ENCODE measurements at places on chromosomes 5 and 9.

GRCh38 chr5:61467766-61468482 is 135.9 kb downstream of the ZSWIM6 start:
- DNase-seq = no peak

DNA sequence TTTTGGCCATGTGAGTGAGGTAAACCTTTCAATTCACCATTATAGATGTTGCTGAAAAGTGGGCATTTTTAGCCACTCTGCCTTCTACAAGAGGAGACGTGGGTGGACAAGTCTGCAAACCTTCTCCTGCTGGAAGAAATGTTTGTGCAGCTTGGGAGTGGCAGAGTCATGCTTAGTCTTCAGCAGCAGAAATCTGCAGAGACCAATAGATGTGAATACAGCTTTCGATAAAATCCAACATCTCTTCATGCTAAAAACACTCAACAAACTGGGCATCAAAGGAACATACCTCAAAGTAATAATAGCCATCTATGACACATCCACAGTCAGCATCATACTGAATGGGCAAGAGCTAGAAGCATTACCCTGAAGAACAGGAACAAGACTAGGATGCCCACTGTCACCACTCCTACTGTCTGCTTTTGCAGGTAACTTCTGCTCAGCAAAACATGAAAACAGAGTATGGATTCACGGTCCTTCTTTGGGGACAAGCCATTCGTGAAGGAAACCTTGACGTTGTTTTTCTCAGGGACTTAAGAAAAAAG is 91.3 kb downstream of the RALGPS1 start:
- no peak for DNase-seq

DNA sequence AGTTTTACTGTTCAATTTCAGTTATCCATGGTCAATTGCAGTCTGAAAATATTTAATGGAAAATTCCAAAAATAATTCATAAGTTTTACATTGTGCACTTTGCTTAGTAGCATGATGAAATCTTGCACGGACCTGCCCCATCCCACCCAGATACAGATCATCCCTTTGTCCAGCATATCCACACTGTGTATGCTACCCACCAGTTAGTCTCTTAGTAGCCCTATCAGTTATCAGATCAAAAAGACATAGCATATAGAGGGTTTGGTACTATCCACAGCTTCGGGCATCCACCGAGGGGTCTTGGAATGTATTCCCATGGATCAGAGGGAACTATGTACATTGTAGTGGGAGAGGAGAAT is 97.7 kb downstream of the SLC44A1 start:
- DNase-seq = no peak

- DNase-seq = no peak
These were observed 187.7 kb upstream of the TBCA start for GRCh38 chr5:77963795-77964194.

DNA sequence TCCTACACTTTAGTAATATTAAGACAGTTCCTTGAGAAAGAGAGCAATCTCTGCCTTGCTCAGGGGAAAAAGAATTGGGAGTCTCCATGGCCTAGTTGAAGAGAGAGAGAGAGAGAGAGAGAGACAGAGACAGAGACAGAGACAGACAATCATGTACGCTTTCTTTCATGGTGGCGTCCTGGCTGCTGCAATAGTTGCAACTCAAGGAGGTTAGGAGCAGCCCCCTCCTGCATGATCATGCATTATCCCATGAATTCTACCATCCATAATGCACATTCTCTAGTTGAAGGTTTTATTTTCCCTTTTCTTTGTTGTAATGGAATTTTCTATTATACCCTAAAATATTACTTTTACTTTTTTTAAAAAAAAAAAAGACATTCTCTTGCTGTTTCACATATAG is 50.7 kb downstream of the PPP2R2B start:
- DNase-seq = no peak

DNA sequence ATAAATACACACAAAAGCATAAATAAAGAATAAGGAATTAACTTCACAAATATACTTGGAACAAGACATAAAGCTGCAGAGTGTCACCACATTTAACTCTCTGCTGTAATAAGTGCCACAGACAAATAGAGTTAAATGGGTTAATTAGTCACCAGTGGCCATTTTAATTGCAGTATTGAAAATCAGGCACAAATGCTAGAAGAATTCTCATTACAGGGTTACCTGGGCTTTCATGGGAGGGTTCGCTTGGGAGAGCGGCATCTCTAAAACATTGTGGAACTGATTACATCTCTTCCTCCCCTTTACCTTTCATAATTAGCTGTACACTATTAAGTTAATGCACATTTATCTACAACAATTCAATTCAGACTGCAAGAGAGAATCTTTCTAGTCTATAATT is 505.3 kb upstream of the DAP start:
- DNase-seq = no peak

DNA sequence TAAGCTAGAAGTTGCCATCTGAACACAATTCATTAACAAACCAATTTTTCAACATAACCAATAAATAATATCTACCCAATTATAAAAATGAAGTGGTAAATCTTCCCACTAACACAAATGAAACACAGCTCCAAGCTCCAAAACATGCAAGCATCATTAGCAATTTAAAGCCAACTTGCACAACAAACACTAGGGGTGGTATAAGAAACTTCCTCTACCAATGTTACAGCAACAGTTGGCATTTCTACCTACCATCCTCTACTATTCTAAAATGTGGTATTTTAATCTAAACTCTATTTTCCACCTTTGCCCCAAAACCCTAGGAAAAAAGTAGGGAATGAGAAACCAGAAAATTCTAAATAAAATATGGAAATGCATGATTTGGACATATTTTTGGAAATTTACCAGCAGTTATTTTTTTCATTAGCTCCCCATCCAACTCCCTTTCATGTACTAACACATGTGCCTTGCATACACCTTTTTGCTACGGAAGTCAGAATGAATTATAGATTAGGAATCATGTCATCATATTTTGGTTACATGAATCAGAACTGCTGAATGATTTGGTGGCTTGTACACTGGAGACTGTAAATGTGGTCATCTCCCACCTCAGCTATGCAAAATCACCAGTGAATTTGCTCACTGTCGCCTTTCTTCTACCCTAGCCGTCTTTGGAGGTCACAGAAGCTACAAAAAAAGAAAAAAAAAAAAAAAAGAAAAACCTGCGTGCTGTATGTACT is 4.1 kb downstream of the NR6A1 start:
- DNase-seq = no peak

DNA sequence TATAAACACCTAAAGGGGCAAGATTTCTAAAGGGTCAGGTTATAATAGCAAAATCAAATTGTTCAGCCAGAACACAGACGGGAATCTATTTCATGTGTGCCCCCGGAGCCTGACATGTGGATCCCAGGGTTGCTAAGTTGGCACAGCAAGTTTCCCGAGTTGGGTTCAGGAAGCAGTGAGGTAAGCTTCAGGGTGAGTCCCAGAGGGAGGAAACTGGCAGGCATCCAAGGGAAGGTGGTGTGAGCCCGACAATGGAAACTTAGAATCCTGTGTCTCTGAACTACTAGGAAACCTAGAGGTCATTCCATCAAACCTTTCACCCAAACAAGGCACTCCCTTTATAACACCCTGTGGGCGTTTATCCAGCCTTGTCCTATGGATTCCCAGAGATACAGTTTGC is 98.4 kb downstream of the ADRB2 start:
- DNase-seq = no peak

GRCh38 chr5:27172693-27173092 is 134.3 kb upstream of the CDH9 start:
- DNase-seq = no peak

- no peak for DNase-seq
These were observed 67.1 kb downstream of the DAB2IP start for GRCh38 chr9:121718501-121718900.
